ENCODE measurements at places on chromosomes 3 and 15.

GRCh38 chr3:155886915-155887314 lies 16.5 kb downstream of the GMPS start:
- no peak for DNase-seq

- no peak for DNase-seq
Measured at GRCh38 chr3:151903501-151903991, 30.1 kb downstream of the SUCNR1 start.

GRCh38 chr15:47968593-47968992 lies 152.2 kb upstream of the SLC24A5 start:
- DNase-seq: no peak

DNA sequence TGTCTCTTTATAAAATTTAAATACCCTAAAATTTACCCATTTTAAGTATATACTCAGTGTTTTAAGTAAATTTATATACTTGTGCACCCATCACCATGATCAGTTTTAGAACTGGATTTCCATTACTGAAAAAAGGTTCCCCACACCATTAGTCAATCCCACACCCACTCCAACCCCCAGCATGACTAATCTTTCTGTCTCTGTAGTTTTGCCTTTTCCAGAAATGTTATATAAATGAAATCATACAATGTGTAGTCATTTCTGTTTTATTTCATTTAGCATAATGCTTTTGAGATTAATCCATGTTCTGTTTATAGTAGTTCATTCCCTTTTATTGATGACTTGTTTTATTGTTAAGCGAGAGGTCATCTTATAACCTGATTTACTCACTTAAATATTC lies 66.1 kb upstream of the LIMD1 start:
- no peak for DNase-seq

DNA sequence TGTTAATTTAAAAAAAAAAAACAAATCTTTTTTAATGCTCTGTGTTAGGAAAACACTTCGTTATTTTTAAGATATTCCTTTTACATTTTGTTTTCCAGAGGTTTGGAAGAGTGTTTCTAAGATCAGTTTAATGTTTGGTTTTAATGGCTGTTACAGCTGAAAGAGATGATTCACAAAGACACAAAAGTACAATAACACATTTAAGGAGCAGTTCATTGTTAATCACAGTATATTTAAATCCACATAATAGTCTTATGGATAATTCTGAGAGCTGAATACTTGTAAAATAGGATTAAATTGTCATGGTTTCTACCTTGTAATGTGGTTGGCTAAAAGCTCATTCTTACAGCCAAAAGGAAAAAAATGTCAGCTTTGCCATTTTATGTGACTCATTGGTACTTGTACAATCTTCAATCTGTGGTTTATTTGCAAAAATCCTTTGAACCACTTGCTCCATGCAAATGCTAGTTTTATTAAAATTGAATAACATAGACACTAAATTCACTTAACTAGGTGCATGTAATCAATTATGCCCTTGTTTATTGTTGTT lies 426.4 kb downstream of the NLGN1 start:
- DNase-seq: no peak

All from cortex of kidney (tissue), 1 donor.